ENCODE measurements at places on chromosomes 3 and 15.

- DNase-seq: no peak
Observed at GRCh38 chr3:112382543-112383160, 49.7 kb downstream of the CD200 start.

GRCh38 chr15:79724312-79724711 is 172.5 kb downstream of the MTHFS start:
- no peak for DNase-seq

DNA sequence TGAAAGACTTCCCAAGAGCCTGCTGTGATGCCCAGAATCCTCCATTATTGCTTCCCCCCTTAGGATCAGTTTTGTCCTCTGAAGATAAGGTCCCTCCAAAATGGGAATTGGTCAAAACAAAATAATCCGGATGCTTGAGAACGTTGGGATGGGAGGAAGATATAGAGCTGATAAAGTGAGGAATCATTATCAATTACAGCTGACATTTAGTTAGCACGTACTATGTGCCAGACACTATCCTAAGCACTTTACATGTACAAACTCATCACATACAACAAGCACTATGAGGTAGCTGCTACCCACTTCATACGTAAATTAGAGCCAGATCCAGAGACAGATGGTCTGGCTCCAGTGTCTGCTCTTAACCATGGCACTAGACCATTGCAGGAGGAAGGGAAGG is 6.6 kb upstream of the RPP25 start:
- DNase-seq: no peak

GRCh38 chr3:58164199-58164879 is 46.4 kb downstream of the DNASE1L3 start:
- peak; percentile 75 for DNase-seq

DNA sequence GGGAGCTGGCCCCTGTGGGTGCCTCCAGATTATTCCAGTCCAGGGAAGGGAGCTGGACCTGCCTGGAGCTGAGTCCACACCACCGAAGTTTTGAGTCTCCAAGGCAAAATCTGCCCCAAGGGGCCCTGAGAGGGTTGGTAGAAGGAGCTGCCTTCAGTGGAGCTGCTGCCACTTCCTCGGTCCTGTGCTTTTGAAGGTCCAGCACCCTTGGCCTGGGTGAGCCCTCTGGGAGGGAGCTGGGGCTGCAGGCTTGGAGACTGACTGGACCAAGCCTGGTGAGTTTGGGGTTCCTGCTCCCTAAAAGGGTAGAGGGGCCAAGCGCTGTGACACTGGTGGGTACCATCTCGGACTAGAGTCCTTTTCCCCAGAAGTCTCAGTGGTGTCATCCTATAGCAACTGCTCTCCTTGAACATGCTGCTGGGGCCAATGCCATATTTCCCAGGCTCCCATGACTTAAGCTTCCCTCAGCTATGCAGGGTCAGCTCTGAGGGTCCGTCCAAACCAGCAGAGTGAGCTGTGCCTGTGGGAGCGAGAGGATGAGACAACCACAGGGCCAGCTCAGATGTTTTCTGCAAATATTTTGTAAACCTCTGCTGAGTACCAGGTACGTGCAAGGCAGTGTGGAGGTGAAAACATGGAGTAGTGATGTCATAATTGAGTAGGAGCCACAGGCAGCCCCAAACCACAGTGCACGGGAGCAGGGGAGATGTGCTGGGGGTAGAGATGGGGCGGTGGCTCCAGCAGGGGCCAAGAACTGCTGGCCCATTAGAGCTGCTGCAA is 96.0 kb downstream of the ABHD5 start:
- no peak for DNase-seq

- DNase-seq: no peak
Observed at GRCh38 chr3:58377750-58378149, 45.1 kb downstream of the PXK start.

DNA sequence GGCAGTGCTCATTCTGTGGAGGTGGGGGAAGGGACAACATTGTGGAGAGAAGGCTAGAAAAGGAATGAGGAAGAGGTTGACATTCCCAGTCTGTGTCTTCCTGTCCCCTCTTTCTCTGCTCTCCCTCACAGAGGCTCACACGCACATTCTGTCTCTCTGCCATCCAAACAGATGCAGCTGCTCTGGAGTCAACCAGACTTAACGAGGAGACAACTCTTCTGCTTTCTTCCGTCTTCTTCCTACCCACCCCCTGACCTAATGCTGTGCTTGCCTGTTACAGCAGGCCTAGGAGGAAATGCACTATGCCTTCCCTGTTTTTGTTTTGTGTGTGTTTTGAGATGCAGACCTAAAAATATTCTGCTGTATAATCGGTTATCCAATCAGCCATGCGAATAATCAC is 121.9 kb downstream of the CACNA1D start:
- no peak for DNase-seq
